Iris pigment epithelial cell (primary cell): ENCODE measurements at places on chromosomes 12 and 14.

GRCh38 chr14:67425608-67426007, 13.6 kb upstream of the PLEK2 start:
- no peak for DNase-seq

GRCh38 chr14:23482823-23483148, 13.3 kb downstream of the NGDN start:
- no peak for DNase-seq

DNA sequence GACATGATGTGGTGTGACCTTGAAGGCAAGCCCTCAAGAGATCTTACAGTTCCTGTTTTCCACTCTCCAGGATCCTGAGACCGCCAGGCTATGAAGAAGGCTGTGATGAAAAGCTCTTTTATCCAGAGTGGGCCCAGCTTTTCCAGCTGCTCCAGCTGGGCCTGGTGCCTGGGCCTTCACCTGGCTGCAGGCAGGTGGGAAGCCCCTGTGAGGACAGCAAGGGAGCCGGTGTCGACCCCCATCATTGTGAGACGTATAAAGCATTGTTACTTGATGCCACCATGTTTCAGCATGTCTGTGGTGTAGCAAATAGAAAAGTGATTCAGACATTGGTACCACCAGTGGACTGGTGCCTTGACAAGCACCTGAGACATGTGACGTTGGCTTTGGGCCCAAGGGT, 190.2 kb downstream of the KIF26A start:
- no peak for DNase-seq

GRCh38 chr12:66354291-66354690, 52.0 kb downstream of the HELB start:
- no peak for DNase-seq

- DNase-seq, result peak; percentile 95
Measured at GRCh38 chr12:49088150-49088931, 6.3 kb downstream of the DHH start.

DNA sequence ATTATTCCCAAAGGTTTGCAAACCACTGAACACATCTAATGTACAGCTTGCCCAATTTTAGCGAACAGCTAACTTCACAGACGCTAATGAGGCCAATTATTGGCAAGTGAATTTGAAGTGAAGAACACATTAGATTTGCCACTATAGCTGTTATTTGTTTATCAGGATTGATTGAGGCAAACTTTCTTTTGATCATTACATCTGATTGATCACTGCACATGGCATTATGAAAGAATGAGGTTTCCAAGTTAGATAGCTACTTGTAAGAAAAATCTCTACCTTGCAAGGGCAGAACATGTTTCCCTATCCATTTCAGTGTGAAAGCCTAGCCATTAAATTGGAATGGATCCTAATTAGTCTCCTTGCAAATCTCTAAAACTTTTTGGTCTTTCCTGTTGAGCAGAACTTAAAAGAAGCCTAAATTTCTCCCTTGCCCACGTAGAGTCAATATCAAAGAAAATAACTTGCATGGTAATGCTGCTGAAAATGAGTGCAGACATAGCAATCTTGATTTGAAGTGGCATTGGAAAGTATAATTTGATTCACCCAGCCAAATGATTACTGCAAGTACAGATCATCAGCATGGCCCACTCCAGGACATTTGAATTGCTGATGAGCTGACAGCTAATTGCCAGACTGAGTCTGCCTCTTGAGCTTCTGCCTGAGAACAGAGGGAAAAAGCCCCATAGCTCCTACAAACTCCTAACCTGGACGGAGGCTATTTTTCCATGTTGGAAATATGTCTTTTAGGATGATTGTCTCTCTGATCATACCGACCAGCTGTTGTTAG, 98.6 kb downstream of the TPH2 start:
- no peak for DNase-seq

GRCh38 chr14:68513838-68514607, 278.8 kb downstream of the ZFP36L1 start:
- no peak for DNase-seq

DNA sequence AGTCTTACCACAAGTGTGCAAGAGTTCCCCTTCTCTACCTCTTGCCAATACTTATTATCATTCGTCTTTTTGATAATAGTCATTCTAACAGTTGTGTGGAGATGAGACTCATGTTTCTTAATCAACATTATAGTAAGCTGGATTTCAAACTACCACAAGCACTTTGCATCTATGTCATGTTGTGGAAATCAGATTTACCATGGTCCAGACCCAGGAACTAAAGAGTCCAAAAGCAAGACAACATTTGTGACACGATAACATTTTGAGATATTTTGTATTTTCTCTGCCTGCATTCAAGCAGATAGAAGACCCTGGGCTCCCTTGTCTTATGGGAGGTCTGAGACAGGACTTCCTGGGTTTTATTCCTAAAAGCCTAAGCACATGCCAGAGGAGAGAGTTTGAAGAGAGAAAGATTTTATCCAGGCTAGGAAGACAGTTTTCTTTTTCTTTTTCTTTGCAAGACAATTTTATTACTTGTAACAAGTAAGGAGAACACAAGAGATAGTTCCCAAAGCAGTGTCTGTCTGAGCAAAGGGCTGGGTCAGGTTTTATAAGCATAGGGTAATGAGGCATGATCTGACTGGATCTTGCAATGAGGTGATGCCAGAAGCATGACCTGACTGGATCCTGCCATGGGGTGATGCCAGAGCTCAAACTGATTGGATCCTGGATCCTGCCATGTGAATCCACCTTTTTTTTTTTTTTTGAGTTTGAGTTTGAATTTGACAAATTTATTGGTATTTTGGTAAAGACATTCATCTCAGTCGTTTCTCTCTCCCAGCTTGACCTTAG, 180.5 kb upstream of the HMGA2 start:
- DNase-seq, result peak; percentile 53

DNA sequence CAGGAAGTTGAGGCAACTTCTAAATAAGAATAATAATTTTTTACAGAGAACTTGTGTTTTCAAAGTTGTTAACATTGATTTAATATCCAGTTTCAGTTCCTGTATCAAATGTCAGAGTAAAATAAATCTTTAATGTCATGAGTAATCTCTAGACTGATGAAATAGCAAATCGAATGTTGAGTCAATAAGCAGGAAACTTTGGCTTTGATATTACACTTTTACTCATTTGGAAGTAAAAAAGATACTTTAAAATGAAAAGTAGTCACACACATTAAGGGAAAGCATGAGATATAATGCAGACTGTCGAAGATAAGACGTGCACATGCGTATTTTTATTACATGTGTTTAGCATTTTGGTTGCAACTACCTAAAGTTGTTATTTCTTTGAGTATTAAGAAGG, 78.2 kb upstream of the PTGDR start:
- DNase-seq, result peak; percentile 7

- DNase-seq, result peak; percentile 100
Measured at GRCh38 chr14:69716478-69717187, 50.3 kb upstream of the SRSF5 start.

DNA sequence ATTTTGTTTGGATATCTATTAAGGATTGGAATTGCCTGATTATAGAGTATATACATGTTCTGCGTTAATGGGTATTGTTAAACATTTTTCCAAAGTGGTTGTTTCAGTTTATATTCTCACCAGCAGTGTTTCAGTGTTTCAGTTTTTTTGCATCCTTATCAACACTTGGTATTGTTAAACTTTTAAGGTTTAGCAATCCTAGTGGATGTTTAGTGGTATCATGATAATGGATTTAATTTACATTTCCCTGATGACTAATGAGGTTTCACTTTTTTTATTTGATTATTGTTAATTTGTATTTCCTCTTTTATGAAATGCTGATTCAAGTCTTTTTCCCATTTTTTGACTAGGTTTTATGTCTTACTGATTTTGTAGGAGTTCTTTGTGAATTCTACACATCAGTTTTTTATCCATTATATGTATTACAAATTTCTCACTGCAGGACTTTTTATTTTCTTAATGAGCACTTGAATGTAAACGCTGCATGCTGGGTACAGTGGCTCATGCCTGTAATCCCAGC, 23.7 kb downstream of the YLPM1 start:
- DNase-seq, result no peak

- no peak for DNase-seq
Measured at GRCh38 chr14:78644824-78645559, 474.8 kb downstream of the NRXN3 start.

GRCh38 chr14:22971152-22971551, 11.2 kb downstream of the AJUBA start:
- DNase-seq, result no peak

DNA sequence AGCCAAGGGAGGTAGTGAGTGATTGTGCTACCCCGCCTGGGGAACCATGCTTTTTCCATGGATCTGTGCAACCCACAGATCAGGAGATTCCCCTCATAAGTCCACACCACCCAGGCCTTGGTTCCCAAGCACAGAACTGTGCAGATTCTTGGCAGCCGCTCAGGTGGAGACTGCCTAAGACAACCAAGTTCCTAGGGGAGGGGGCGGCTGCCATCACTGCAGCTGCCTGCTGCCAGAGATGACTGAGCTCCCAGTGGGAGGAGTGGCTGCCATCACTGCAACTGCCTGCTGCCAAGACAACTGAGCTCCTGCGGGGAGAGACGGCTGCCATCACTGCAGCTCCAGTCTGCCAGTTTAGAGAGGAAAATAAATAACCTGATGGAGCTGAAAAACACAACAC, 138.3 kb upstream of the GARIN2 start:
- DNase-seq, result no peak

DNA sequence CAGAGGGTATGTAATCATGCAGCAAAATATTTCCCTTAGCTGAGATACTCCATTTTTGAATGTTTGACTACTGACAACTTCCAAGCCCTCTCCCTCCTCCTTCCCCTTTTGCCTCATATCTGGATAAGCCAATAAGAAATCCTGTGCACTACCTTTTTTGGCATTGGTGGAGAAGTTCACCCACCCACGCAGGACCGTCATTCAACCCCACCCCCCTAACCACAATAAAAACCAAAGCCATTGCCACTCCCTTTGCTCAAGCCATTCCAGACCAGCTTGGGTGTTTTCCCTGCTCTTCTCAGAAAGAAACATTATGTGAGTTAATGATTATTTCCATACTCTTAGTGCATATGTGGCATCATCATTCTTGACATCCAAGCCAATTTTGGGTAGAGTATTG, 176.7 kb downstream of the PTPN11 start:
- DNase-seq, result no peak

DNA sequence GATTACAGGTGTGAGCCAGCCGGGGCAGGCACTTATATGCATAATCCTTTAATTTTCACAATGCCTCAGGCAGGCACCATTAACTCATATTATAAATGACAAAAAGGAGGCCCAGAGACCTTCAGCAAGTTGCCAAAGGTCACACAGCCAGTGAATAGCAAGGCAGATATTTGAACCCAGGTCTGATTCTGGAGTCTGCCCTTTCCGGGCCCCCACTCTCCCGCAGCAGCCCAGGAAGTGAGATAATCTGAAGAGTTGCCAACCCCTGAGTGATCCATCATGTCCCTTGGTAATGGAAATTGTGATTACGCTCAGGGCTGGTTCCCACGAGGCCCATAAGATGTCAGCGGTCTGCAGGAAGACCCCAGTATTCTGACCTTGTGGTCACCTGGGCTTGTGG, 95.3 kb upstream of the MED13L start:
- DNase-seq, result peak; percentile 46

DNA sequence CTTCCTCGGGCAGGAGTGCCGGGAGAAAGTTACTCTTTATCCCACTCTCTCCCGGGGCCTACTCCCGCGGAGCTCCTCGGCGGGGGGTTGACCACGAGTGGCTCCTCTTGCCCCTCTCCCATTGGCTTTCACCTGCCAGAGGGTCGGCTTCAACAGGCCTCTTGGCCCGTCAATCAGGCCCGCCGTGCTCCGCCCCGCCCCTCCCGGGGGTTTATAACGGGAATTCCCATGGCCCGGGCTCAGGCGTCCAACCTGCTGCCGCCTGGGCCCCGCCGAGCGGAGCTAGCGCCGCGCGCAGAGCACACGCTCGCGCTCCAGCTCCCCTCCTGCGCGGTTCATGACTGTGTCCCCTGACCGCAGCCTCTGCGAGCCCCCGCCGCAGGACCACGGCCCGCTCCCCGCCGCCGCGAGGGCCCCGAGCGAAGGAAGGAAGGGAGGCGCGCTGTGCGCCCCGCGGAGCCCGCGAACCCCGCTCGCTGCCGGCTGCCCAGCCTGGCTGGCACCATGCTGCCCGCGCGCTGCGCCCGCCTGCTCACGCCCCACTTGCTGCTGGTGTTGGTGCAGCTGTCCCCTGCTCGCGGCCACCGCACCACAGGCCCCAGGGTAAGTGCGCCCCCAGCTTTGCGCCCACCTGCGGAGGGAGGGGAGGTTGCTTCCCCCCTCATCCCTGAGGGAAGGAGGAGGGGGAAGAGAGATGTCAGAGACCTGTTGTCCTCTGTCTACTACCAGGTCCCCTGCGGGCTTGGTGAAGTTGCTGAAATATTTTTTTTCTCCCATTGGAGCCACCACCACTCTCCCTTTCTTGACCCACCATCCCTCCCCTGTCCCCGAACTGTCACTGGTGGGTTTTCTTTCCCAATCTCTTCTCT, at the start of gene SMOC1:
TSS of gene SMOC1 (plus strand) at position 242 of the 869 bp plus-strand sequence. CDS start at position 505, 263 bp downstream.
- peak; percentile 88 for DNase-seq

GRCh38 chr12:41777064-41777790, 367.4 kb downstream of the GXYLT1 start:
- DNase-seq, result no peak

- no peak for DNase-seq
Measured at GRCh38 chr14:81473456-81474147, 60.1 kb downstream of the SEL1L start.

DNA sequence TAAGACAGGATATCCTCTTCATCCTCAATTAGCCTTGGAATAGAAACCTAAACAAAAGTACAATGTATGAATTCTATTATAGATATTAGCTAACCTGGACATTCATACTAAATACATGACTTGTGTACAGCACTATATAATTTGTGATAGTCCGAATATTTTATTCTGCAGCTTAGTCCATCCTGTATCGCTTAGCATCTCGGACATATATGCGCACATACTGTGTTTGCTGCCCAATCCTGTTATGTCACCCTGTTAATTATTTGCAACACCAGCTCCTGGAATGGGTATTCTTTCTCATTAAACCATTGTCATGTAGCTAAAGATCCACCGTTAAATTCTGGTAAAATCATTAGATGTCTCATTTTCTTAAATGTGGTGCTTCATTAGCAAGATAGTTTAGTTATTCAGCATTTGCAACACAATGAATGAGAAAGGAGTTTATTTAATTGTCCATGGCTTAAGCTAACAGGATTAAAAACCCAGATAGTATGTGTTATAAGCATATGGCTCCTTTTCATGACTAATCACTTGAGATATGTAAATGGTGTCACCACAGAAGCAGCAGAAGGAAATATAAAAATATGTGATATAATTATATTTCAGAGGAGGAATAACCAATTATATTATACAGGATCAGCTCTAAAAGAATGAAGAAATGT, 156.0 kb upstream of the ARHGAP5 start:
- peak; percentile 40 for DNase-seq
